Ureter (tissue), 1 donor: ENCODE measurements at places on chromosomes 12 and 14.

DNA sequence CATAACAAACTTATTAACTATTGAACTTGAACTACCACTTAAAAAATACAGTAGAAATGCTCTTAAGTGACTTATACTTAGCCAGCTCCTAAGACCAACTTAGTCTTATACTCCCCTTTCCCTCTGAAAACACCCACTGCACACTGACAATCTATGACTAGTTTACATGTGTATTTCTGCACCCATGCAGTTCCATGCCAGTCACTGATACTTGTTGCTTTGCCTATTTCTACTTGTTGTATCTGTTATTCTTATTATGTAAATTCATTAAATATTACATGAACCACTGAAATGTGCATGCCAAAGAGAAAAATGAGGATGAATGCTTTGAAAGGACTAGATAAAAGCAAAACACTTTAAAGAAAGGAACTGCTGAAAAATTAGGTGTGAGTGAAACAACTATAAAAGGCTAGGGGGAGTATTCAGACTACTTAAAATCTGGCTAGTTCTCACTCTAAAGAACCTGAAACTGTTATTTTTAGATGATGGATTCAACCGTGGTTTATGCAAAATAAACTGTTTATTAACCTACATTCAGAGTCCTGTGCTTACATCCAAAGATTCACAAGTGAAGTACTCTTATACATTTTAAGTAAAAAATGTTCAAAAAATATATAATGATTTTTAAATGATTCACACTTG lies 74.7 kb downstream of the RPS6KA5 start:
- DNase-seq: no peak

DNA sequence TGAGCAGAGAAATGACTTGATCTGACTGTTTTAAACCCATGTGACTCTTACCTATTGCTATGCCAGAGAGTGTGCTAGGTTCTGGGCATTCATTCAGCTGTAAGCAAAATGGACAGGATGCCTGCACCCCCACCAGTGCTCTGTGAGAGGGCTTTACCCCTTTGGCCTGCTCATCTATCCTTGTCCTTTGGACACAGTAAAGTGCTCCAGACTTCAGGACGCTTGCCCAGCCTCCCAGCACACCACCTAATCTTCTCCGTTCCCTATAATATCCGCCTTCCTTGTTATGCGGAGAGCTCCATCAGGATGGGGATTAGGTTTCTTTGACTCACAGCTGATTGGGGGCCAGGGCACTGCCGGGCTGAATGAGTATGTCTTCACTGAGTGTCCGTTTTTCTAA lies 4.4 kb upstream of the ZNF839 start:
- DNase-seq: no peak

DNA sequence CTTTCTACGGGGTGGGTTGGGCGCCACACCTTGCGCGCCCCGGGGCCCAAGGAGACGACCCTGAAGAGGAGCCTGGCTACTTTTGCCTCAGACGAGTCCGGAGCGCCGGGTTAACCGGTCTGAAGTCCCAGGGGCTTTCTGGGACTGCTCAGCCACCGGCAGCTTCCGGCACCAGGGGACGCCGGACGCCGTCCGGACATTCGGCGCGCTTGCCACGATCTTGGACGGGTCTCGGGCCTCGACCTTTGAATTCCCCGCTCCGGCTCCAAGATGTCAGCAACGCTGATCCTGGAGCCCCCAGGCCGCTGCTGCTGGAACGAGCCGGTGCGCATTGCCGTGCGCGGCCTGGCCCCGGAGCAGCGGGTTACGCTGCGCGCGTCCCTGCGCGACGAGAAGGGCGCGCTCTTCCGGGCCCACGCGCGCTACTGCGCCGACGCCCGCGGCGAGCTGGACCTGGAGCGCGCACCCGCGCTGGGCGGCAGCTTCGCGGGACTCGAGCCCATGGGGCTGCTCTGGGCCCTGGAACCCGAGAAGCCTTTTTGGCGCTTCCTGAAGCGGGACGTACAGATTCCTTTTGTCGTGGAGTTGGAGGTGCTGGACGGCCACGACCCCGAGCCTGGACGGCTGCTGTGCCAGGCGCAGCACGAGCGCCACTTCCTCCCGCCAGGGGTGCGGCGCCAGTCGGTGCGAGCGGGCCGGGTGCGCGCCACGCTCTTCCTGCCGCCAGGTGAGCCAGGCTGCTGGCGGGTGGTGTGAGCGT lies at the start of gene ACOT4:
Gene ACOT4, plus strand, starts transcription at position 184 of the 760 bp plus-strand sequence. Its CDS starts 87 bp downstream, at position 271.
- DNase-seq: no peak

GRCh38 chr12:47864646-47865235 lies 40.1 kb downstream of the VDR start:
- DNase-seq: no peak

- DNase-seq: no peak
These were observed 61.5 kb downstream of the PDE3A start for GRCh38 chr12:20429852-20430251.

DNA sequence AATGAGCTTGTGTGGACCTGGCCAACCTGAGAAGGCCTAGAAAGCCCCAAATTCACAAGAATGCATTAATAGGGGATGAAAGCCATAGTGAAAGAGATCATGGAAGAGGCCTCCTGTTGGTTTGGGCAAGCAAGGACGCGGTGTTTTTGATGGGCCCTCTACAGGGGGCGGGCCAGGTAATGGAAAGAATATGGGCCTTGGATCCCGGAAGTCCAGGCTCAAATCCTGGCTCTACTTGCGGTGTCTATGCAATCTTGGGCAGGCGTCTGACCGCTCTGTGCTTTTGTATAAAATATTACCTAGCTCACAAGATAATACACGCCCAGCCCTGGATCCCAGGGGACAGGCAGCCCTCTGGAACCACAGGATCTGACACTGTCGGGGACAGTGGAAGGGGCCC lies 41.1 kb upstream of the CLMN start:
- no peak for DNase-seq

DNA sequence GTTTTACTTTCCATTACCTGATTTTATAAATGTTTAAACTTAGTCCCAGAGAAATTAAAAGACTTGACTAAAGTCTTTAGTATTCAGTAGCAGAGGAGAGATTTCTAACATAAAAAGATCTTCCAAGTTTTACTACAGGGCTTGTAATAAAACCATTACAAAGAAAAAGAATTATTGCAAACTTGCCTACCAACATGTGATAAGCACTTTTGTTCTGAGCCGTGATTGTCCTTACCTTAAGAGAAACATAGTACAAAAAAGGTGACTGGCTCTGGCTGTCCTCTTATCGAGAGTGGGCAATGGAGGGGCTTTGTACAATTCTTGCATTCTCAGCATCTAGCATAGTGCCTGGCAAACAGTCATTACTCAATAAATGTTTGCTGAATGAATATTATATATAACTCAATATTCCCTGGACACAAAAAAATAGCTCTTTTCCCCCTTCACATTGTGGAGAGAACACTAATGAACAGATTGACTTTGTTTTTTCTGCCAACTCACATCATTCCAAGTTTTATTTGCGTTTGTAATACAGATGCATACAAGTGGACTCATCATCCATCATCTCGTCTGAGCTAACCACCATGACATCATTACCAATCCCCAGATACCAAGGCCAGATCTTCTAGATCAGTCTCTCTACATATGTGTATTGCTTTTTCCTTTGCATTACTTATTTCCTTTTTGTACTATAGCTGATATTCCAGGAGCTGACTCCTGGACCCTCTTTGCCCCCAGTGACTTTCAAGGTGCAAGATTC lies 192.8 kb upstream of the EEA1 start:
- DNase-seq: no peak

DNA sequence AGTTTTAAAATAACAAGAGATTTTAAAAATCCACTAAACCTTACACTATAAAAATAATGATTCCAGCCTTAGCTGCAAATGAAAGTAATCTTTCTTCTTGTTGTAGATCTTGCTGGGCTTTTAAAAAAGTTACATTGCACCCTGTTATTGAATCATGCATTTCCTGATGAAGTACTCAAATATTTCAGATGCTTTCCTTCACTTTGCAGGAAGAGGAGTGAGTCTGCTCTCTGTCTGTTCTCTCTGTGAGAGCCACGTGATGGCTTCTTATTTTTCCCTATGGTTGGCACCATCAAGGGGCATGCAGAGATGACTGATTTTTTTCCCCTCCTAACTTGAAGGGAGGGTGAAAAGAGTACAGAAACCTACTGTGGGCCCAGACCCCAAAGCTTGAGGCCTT lies 262.7 kb downstream of the ATP23 start:
- DNase-seq: no peak

- no peak for DNase-seq
These were observed 20.6 kb downstream of the ATF1 start for GRCh38 chr12:50784501-50784900.

- DNase-seq: no peak
These were observed 1147.8 kb downstream of the FSCB start for GRCh38 chr14:43359317-43359716.

GRCh38 chr12:121278169-121279070 lies 18.1 kb downstream of the CAMKK2 start:
- no peak for DNase-seq

GRCh38 chr12:88144037-88144436 lies 1.9 kb downstream of the TMTC3 start:
- DNase-seq: no peak

DNA sequence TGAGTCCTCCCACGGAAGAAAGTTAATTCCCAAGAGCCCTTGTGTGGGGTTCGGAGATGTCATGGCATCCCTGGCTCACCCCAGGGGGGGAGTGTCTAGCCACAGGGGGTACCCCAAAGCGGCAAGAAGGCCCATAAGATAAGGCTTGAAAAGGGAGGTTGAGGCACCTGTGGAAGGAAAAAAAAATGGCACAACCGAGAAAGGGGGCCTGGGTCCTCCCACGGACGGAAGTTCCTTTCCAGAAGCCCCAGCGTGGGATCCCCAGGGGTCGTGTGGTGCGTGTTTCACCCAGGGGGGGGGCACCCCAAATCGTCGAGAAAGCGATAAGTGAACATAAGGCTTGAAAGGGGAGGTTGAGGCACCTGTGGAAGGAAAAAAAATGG lies 266.7 kb downstream of the ALG10 start:
- DNase-seq: no peak

DNA sequence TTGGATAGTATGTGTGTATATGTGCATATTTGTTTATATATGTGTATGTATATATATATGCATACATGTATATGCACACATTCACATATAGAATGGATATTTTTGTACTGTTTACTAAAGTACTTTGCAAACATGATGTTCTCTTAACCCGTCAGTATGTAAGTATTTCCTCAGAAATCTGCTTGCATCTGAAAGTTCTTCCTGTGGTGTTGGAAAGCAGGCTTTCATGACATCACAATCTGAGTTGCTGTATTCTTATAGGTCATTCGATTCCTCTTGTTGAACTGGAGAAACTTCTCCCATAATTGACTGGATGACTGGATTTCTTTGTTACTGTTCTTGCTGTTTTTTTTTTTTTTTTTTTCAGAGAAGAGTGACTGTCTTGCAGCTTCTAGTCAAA lies 29.1 kb downstream of the GABARAPL1 start:
- DNase-seq: no peak

DNA sequence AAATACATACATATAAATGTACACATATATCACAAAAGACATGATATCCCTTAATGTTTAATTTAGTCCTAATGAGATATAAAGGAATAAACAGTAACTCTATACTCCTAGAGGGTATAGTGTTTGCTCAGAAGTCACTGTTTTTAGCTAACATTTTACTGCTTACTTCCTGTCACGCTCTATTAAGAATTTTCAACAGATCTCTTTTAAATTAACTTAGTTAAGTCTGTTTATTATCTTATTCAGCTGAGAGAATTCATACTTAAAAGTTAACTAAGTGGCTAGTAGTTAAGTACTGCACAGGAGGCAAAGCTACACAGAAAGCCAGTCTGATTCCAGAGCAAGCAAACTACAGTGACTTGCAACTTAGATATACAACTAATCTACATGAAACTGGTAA lies 39.9 kb downstream of the GXYLT1 start:
- DNase-seq: no peak

GRCh38 chr12:46205294-46205693 lies 63.5 kb downstream of the SLC38A1 start:
- no peak for DNase-seq

DNA sequence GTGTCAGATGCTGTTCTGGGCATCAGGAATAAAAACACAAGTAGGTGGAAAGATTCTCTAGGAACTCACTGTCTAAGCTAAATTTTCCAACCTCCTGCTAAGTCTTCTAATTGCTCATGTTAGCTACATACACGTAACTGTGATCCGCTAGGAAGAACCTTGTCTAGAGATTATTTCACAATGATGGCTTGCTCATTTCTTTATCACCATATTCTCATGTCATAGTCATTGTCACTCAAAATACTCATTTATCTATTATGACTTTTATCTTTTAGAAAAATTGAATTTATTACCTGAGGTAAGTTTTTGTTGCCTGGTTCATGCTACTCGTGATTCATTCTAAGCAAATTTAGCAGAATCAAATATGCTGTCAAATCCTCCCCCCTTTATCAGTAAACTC lies 1402.4 kb upstream of the FLRT2 start:
- no peak for DNase-seq

DNA sequence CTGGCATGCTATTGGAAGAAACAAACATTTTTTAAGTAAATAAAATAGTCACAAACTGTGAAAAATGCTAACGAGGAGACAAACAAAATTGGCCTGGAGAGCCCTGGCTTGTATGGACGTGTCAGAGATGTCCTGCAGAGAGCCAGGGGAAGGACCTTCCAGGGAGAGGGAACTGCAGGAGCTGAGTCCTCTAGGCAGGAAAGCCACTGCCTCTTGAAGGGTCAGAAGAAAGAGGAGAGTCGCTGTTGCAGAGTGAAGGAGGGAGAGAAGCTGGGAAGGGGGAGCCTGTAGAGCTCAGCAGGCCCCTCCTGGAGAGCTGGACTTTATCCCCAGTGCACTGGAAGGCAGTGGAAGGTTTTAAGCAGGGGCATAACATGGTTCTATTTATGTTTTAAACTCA lies 80.3 kb upstream of the PWP1 start:
- DNase-seq: no peak
